Fibroblast of pulmonary artery (primary cell): ENCODE measurements at places on chromosomes 16 and 17.
A peak's percentile ranks its signal among the peaks of the same experiment; 100 is the strongest.

GRCh38 chr17:81513753-81514488, 1.3 kb upstream of the ACTG1 start:
- peak; percentile 75 for DNase-seq

- peak; percentile 87 for DNase-seq
Observed at GRCh38 chr17:61416540-61417363, 17.1 kb downstream of the TBX2 start.

- DNase-seq = peak; percentile 55
Observed at GRCh38 chr16:2482708-2483534, 8.0 kb downstream of the TBC1D24 start.

- peak; percentile 40 for DNase-seq
Observed at GRCh38 chr16:8885674-8886592, 3.8 kb downstream of the LITAFD start.

DNA sequence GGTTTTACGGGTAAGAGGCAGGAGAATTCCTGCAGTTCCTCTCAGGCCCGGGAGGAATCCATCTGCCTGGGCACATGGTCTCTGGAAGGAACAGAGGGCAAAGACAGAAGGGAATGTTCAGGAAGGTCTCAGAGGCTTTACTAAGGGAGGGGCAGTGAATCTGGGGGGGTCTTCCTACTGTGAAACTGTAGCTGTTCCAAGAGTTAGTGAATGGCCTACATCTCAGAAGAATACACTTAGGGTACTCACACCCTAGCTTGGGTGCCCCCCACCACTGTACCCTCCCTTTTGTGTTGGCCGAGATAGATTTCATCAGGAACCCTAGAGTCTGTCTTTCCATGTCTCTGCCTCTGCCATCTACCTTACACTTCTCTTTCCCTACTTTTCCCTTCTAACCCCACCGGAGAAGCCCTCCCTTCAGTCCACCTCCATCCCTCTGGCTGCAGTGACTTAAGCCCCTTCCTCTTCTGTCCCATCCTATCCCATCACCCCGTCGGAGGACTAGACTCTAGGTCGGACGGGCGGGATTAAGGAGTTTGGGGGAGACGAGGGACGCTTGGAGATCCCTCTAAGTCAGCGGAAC, 316 bp downstream of the DLG4 start:
- DNase-seq = no peak

- DNase-seq = peak; percentile 65
Observed at GRCh38 chr17:75827308-75828075, 16.7 kb downstream of the UNC13D start.

DNA sequence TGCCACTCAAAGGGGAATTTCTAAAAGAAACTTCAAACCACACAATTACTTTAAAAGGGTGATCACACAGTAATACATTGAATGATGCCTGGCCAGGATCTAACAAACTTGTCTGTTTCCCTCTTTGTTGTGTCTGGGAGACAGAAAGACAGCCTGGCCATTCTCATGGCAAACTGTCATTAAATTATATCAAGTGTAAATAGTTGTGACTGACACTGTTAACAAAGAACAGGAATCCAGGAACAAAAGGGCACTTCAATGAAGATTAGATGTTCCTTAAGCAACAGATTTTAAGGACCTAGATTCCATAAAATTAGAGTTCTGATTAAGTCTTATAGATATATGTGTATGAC, 383.6 kb downstream of the KCNJ2 start:
- no peak for DNase-seq
